ENCODE measurements at places on chromosomes 4 and X. TPM values are rescaled to one million over a fixed set of nuclear protein-coding genes. Genes with fewer than 3 reads are reported as not detected.

APLN gene
- total RNA-seq = 0.83 TPM

CXCL6 gene
- total RNA-seq = 0.47 TPM

SOWAHD gene
- total RNA-seq = 0.23 TPM

ARX gene
- not detected for total RNA-seq

MGARP gene
- 4.9 TPM for total RNA-seq

DOCK11 gene
- 16.5 TPM for total RNA-seq

PAGE3 gene
- total RNA-seq = not detected

CNGA1 gene
- not detected for total RNA-seq

SATL1 gene
- not detected for total RNA-seq

HAND2 gene
- total RNA-seq = 9.1 TPM

TBX22 gene
- not detected for total RNA-seq

UNC5C gene
- 2.0 TPM for total RNA-seq

SULT1B1 gene
- total RNA-seq = 13.7 TPM

WNK3 gene
- 0.15 TPM for total RNA-seq

ZNF711 gene
- under 0.01 TPM for total RNA-seq

CXCL13 gene
- not detected for total RNA-seq

IDUA gene
- total RNA-seq = 7.0 TPM

TRIM61 gene
- 1.1 TPM for total RNA-seq

AKAP4 gene
- not detected for total RNA-seq

IL1RAPL2 gene
- not detected for total RNA-seq

ADH1A gene
- not detected for total RNA-seq

TLR6 gene
- total RNA-seq = 0.94 TPM

DMRTC1B gene
- not detected for total RNA-seq

CFI gene
- 5.4 TPM for total RNA-seq

IQCM gene
- not detected for total RNA-seq

MAGED4B gene
- 33.7 TPM for total RNA-seq

ADRA2C gene
- total RNA-seq = 1.4 TPM

BEX1 gene
- total RNA-seq = 0.47 TPM

GAGE12H gene
- total RNA-seq = not detected

SH3D19 gene
- 13.0 TPM for total RNA-seq

RAB40AL gene
- 0.82 TPM for total RNA-seq

WWC2 gene
- total RNA-seq = 32.5 TPM

MTTP gene
- not detected for total RNA-seq

CRMP1 gene
- 0.08 TPM for total RNA-seq

GABRB1 gene
- not detected for total RNA-seq

RAB33A gene
- 1.8 TPM for total RNA-seq

TAF7L gene
- 0.23 TPM for total RNA-seq

SYN1 gene
- total RNA-seq = 0.08 TPM

FGFR3 gene
- 0.83 TPM for total RNA-seq

TENM3 gene
- 0.08 TPM for total RNA-seq

XPNPEP2 gene
- not detected for total RNA-seq

COX7B2 gene
- total RNA-seq = not detected

IL3RA gene
- not detected for total RNA-seq

ADGRG4 gene
- not detected for total RNA-seq

RGS12 gene
- total RNA-seq = 12.4 TPM

VEGFC gene
- total RNA-seq = 27.3 TPM

GAGE2A gene
- not detected for total RNA-seq

RIPPLY1 gene
- not detected for total RNA-seq

MSANTD1 gene
- total RNA-seq = 0.35 TPM

CHRDL1 gene
- not detected for total RNA-seq

PCYT1B gene
- total RNA-seq = under 0.01 TPM

RBM47 gene
- total RNA-seq = 0.38 TPM

Data from smooth muscle cell of the coronary artery (primary cell).